ENCODE measurements at places on chromosomes 2 and 18. TPM values are rescaled to one million over a fixed set of nuclear protein-coding genes. Genes with fewer than 3 reads are reported as not detected.

The MAL gene
- 60.2 TPM for polyA plus RNA-seq

The CNRIP1 gene
- polyA plus RNA-seq = 58.7 TPM

The ASXL3 gene
- polyA plus RNA-seq = 0.50 TPM

The GALNT3 gene
- polyA plus RNA-seq = not detected

The ACYP2 gene
- 754 TPM for polyA plus RNA-seq

The GAD1 gene
- polyA plus RNA-seq = 427 TPM

The ABCG8 gene
- not detected for polyA plus RNA-seq

The PIEZO2 gene
- polyA plus RNA-seq = 0.16 TPM

The REL gene
- 3.8 TPM for polyA plus RNA-seq

The CLEC4F gene
- not detected for polyA plus RNA-seq

The SPDYA gene
- polyA plus RNA-seq = 2.3 TPM

All from Purkinje cell (primary cell).